ENCODE measurements at places on chromosomes 12 and 14.

DNA sequence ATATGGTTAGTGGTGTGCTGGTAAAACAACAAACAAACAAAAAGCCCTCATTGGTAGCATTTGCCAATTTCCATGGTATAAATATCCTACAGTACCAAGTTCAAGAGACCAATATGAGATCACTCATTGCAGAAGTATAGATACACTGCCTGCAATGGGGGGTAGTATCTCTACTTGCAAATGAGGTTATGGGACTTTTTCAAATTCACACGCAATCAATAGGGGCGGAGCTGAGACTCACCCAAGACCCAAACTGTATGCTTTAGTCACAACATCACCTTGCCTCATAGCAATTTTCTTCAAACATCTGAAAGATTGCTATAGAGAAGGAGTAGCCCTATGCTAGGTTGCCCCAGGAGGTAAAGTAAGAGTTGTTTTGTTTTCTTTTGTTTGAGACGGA, 93.7 kb downstream of the VCPKMT start:
- no peak for DNase-seq

DNA sequence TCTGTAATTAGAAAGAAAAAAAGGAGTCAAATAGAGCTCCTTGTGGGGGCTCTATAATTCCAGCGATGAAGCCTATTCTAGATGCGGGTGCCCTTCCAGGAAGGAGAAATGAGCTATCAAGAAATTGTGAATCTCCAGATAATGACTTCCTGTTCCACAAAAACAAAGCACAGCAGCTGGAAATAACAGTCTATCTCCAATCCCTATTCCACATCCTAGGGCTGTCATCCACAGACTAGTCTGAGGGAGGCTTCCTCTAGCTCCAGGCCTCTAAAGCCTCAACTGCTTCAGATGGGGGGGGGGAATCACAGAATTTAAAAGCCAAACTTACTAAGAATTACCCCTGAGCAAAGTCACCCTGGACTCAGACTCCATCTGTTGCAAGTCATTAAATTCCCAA, 77.4 kb upstream of the GTF2A1 start:
- no peak for DNase-seq

DNA sequence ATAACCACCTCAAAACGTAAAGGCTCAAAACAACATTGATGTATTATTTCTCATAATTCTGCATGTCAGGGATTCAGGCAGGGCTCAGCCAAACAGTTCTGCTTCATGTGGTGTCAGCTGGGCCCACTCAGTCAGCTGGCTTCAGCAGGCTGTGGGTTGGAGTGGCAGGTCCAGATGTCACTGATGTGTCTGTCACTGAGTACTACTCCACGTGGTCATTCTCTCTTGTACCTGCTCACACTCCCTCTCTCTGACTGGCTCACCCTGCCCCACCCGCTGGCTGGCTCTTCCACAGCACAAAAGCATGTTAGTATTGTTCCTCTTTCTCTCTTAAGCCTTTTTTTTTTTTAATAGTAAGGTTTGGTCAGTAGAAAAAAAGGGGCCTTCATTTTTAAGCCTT, 182.4 kb downstream of the DICER1 start:
- no peak for DNase-seq

GRCh38 chr14:49220492-49220891, 365.7 kb downstream of the RPS29 start:
- DNase-seq, result no peak

DNA sequence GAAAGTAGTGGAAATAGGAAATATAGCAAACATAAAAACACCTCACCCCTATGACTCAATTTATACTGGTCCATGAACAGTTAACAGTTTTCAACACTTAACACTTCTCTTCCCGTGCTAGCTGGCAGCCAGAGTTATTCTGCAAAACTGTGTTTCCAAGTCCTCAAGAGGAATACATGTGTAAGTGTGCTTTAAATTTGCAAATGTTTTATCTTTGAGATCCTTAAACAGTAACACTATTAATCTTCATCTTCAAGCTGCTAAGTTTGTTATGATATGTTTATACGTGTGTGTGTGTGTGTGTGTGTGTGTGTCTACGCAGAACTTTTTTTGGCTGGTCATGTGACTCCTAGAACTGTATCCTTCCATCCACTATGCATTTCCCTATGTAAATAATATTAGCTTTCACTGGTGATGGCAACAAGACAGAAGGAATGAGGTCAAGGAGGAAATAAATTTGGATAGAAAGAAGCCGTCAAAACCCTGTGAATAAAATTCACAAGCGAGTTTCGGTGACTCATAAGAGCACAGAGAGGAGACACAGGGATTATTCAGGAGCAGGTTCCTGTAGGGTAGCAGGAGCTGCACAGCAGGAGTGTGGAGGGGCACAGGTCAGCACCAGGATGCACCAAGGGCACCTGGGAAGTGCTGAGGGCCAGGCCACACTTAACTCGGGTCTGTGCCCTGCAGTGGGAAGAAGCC, 105.9 kb upstream of the ETV6 start:
- DNase-seq, result peak; percentile 15

- DNase-seq, result no peak
Observed at GRCh38 chr14:103480595-103480994, 42.0 kb downstream of the CKB start.

- no peak for DNase-seq
Observed at GRCh38 chr14:35326375-35326774, 34.2 kb downstream of the PSMA6 start.

DNA sequence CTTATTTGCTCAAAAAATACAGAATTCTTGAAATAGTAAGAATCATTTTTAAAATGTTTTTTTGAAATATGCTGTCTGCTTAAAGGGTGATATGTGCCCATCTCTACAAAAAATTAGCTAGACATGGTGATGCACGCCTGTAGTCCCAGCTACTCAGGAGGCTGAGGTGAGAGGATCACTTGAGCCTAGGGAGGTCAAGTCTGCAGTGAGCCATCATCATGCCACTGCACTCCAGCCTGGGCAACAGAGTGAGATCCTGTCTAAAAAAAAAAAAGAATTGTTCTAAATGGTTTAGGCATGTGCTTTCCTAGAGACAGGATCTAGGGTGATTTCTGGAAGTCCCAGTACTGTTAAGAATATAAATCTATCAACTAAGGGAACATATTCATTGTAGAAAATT, 75.6 kb upstream of the HECTD1 start:
- DNase-seq, result no peak

GRCh38 chr12:127809275-127809674, 457.7 kb upstream of the TMEM132C start:
- DNase-seq, result no peak

GRCh38 chr14:53304726-53305381, 151.7 kb upstream of the DDHD1 start:
- no peak for DNase-seq

- DNase-seq, result no peak
Observed at GRCh38 chr14:22594156-22594716, 3.9 kb upstream of the ABHD4 start.

GRCh38 chr14:63581491-63581890, 38.3 kb upstream of the PPP2R5E start:
- no peak for DNase-seq

DNA sequence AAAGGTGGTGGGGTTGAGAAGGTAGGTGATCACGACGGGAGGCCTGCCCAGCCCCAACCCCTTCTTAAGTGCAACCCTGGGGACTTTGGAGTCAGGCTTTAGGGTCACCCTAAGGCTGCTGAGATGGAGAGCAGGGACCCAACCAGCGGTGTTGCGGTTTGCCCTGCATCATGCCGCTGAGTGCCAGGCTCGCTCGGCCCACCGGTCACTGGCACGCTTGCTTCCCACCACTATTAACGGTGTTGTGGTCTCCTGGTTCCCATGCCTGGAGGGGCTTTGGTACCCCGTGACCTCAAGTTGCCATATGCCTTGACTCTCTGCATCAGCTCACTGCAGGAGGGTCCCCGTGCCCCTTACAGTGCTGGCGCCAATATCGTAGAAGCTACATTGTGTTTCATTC, 18.4 kb upstream of the MEG3 start:
- DNase-seq, result no peak

GRCh38 chr12:47207340-47207717, 127.6 kb upstream of the AMIGO2 start:
- DNase-seq, result no peak

- DNase-seq, result no peak
Observed at GRCh38 chr14:101985957-101986356, 21.6 kb downstream of the DYNC1H1 start.

- peak; percentile 6 for DNase-seq
Observed at GRCh38 chr14:63544591-63545299, 1.6 kb upstream of the PPP2R5E start.

DNA sequence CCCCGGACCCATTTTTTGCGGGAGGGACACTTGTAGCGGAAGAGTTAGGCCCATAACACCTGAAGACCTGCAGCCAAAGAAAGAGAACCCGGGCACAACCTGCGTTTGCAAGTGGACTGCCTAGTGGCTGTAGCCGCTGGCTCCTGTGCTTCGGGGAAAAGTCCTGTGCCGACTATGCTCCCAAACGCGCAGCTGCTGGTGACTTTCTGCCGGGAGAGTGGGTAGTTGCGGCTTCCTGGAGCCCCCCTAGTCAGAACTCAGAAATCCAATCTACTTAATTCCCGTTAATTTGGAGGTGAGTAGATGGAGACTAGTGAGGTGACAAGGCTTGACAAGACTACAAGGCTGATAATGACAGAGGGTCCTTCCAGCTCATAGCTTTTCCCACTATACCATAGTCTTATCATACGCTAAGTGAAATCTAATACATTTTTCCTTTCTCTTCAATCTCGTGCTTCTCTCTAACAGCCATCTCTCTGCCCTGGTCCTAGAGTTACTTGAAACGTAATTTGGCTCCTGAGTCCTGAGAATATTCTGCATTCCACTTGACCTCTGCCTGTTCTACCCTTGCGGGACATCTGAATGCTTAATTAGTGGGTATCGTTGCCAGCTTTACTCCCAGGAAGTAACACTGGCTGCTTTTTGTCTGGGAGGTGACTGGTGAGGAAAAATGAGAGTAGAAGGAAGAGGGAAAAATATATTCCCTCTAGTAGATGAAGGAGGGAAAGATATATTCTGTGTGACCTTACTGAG, 556 bp downstream of the MTHFD1 start:
- DNase-seq, result peak; percentile 27

DNA sequence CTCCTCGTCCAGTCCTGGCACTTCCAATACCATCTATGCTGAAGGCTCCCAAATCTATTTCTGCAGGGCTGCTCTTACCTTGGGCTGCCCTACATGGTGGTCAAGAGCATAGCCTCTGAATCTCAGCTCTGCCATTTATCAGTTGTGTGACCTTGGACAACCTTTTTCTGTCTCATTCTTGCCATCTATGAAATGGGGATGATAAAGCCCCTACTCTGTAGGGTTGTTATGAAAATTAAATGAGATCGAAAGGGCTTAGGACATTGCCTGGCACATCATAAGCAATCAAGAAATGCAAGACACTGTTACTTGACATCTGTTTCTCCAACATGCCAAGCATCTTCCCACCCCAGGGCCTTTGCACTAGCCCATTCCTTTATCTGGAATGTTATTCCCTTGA, 45.5 kb upstream of the GPATCH2L start:
- no peak for DNase-seq

DNA sequence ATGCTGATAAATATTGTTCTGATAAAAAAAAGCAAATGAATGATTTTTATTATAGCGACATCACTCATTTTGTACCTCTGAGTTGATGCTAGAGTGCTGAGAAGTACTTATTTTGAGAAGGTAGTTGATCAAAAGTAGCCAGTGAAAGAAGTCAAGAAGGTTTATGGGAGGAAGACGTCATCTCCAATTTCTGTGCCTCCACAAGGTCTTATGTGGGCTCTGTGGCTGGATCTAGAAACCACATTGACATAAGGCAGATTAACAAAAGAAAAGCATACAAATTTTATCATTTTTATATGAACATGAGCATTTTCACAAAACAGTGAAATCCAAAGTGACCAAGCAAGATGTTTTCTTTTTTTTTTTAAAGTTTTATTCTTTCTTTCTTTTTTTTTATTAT, 289.5 kb upstream of the FAR2 start:
- DNase-seq, result no peak

- no peak for DNase-seq
Observed at GRCh38 chr14:89196545-89196944, 220.5 kb downstream of the FOXN3 start.

DNA sequence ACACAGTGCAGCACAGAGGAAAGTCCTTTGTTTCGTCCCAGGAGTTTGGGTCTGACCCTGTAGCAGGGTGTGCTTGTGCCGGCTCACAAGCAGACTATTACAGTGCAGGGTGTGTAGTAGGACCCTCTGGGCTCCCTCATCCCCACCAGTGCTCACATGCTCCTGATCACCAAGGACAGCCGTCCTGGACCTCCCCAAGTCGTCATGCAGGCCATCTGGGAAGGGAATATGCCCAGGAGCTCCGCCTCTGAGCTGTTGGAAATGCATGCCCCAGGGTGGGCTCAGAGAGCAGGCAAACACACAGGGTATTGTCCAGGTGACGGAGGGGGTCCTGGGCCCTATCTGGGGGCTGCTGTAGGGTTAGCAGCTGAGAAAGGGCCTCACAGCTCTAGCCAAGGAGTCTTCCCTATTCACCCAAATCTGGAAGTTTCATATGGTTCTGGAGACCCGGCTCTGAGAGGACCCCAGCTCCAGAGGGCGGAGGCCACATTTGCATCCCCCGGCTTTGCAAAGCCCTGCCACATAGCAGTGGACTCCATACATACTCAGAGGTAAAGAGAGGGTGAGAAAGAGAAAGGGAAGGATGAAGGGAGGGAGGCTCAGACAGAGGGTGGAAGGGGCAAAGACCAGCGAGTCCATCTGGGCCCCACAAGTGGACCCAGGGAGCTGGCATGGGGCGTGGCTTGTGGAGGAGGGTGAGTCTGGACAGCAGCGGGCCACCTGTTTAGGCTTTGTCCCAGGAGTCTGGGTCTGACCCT, 53.5 kb upstream of the PPP2R5C start:
- no peak for DNase-seq

DNA sequence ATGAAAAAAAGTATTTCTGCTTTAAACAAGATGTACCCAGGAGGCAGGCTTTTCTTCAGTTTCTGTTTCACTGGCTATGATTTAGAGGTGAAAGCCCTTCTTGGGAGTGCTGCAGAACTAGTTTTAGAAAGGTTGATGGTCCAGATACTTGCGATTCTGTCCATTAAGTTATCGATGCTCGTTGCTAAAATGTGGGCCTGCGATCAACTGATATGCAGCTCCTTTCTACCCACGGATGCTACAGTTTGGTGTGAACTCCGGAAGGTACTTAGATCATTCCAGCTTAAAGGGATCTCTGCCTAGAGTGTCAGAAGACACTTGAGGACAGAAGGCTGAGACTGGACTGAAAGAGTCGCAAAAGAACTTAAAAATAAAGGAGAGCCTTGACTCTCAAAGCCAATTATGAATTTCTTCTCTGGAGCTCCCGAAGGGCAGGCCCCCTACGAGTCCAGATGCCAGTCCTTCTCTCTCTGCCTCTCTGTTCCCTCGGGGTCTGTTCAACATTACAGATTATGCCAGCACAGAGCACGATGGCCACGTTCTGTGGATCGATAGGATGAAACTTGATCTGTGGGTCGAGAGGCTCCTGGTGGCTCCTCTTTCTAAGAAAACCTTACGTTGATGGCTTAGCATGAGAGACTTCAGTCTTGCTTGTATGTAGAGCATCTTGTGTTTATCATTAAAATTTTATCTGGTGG, 40.0 kb downstream of the FBXW8 start:
- no peak for DNase-seq

All from Calu3 (cell line).